ENCODE measurements at places on chromosomes 1 and 21.
A peak's percentile ranks its signal among the peaks of the same experiment; 100 is the strongest.

DNA sequence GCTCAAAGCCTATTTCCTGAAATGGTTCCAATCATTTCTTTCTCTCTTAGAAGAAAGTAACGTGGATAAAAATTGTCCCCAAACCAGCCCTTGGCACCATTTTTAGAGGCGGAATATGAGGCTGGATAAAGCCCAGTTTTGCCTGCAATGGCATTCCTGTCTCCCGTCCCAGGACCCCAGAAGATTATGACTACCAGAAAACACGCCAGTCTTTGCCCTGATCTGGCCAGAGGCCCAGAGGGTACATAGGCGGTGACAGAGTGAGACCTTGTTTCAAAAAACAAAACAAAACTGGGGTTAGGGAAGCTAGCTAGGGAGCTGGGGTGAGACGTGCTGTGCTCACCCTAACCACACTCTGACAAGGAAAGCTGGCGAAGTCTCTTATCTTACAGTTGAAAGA lies at the start of gene AADACL4:
Gene AADACL4 (plus strand): TSS at position 301 of the 400 bp plus-strand sequence. CDS start 462 bp downstream, outside the sequence.
- no peak for DNase-seq

GRCh38 chr21:18152371-18152770 lies 92.3 kb upstream of the CHODL start:
- DNase-seq, result no peak

GRCh38 chr1:37989361-37989930 lies 376 bp downstream of the SF3A3 start:
- DNase-seq, result no peak

- DNase-seq, result no peak
Measured at GRCh38 chr1:99681583-99681982, 35.7 kb downstream of the PALMD start.

DNA sequence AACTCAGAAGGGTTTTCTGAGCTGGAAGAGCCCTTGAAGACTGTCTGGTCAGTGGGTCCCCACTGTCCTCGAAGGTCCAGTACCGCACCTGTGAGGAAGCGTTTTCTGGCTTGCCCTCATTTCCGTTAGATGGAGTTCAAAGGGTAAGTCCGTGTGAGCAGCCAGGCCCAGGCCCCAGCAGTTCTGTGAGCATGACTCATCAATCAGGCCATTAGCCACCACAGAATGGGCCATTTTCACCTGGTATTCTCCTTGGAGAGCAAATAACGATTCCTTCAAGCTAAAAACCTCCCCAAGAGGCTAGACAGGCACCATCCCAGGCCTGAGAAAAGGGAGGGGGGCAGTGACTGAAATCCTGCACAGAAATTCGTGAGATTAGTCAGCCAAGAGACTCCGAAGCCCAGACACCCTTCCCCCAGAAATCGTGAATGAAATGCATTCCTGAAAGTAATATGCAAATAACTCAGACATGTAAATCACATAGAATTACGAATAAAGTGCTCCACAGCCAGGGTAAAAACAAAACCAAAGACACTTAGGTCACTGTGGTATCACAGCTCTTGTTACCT lies 66.0 kb downstream of the BCAR3 start:
- no peak for DNase-seq

DNA sequence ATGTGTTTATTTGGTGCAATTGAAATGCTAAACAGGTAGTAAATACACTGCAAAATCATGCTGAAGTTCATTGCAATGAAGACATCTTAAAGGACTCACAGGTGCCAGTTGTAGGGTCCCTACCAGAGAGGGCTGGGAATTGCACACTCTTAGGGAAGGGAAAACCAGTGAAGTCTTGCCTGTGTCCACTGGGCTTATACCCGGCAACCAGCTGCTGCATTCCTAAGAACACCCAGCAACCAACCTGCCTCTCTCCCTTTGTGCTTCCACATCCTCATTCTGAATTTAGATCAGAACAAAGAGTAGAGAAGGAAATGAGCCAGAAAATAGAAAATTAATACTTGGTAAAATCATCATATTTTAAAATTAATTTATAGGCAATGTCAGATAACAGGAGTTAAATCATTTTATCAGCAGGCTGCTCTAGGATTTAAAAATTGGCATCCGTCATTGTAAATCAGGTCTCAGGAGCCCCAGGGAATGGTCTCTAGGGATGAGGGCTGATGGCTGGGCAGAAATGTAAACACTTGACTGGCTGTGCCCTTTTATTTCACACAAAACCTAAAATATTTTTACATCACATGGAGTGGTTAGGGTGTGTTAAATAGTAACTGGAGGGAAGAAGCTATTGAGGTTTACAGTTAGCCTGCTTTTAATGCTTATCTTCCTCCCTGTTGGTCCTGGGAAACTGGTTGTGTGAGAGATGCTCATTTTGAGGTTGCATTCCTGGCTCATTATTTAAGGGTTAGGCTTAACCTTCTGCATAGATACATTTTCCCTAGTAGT lies 31.3 kb downstream of the PTGFRN start:
- no peak for DNase-seq

- peak; percentile 6 for DNase-seq
Measured at GRCh38 chr1:206952171-206952570, 5.9 kb upstream of the PIGR start.

GRCh38 chr1:201320168-201320788 lies 37.0 kb downstream of the PKP1 start:
- no peak for DNase-seq

GRCh38 chr1:161052899-161053298 lies 7.1 kb upstream of the USF1 start:
- DNase-seq, result no peak

DNA sequence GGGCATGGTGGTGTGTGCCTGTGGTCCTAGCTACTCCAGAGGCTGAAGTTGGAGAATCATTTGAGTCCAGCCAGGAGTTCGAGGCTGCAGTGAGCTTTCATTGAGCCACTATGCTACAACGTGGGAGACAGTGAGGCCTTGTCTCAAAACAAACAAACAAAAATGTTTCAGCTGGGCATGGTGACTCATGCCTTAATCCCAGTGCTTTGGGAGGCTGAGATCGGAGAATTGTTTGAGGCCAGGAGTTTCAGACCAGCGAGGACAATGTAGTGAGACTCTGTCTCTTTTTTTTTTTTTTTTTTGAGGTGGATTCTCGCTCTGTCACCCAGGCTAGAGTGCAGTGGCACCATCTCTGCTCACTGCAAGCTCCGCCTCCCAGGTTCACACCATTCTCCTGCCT lies 5.0 kb upstream of the RPL5 start:
- no peak for DNase-seq

DNA sequence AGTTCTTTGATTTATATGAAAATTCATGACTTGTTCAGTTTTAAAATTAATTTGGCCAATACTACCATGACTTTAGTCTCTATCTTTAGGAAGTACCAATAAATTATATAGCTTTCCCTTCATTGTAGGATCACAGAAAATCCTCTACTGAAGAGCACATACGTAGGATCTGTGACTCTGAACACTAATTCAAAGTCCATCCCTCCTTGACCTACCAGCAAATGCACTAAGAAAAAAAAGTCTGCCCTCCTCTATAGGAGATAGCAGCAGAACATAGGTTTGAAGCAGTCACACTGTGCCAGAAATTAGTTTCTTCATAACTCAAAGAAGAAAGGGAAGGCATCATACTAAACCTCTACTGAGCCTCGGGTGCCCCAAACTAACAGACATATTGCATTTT lies 16.5 kb downstream of the BRWD1 start:
- no peak for DNase-seq

DNA sequence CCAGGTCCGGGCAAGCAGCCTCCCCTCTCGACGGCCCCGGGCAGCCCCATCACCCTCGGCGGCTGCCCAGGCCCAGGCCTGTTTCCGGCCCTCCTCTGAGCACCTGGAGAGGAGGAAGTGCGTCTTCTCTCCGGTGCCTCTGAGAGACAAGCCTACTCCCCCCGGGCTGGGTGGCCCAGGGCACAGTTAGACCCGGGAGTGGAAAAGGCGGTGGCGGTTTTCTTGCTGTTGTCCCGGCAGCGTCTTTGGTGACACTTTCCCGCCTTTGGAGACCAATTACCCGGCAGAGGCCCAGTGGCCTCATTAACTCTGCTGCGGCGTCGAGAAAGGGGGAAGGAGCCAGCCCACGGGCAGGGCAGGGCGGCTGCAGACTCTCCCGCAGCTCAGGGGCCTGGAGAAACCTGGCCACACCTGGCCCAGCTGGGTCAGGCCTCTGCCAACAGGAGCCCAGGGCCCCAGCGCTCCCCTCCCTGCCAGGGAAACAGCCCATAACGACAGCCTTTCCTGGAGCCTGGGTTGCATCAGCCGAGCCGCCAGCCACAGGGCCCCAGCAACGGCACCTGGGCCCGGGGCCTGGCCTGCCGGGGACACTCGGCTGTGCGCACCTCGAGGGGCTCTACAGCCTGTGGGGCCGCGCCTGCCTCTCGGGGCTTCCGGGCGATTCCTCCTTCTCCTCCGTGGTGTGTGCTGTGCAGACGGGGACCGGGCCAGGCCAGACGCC lies 28.4 kb upstream of the C1orf159 start:
- DNase-seq, result no peak

DNA sequence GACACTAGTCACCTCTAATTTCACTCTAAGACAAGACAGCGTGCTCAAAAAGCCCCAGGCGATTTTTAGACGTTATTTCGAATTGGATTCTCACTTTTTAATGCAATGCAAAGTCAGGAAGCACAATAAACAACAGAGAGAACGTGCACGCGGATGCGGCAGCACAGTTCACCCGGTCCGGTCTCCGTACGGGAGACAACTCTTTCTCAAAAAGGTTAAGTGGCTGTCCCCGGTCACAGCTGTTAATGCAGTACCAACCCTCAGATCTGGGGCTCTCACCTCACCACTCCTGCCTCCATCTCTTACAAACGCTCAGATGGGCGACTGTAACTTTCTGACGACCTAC lies 1.2 kb downstream of the HP1BP3 start:
- DNase-seq, result no peak

GRCh38 chr21:44800103-44800502 lies 1.5 kb downstream of the UBE2G2 start:
- peak; percentile 23 for DNase-seq

GRCh38 chr1:43687301-43688108 lies 19.8 kb upstream of the ST3GAL3 start:
- DNase-seq, result no peak

DNA sequence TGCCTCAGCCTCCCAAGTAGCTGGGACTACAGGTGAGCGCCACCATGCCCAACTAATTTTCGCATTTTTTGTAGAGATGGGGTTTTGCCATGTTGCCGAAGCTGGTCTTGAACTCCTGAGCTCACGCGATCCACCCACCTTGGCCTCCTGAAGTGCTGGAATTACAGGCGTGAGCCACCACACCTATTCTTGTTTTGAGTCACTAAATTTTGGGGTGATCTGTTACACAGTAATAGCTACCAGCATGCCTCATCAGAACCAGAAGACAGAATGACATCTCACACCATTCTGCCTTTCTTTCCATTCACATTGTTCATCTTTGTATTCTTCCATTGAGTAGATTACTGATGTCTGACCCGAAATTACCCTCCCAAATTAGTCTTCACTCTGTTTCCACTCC lies 9.1 kb downstream of the RHBDL2 start:
- DNase-seq, result no peak

DNA sequence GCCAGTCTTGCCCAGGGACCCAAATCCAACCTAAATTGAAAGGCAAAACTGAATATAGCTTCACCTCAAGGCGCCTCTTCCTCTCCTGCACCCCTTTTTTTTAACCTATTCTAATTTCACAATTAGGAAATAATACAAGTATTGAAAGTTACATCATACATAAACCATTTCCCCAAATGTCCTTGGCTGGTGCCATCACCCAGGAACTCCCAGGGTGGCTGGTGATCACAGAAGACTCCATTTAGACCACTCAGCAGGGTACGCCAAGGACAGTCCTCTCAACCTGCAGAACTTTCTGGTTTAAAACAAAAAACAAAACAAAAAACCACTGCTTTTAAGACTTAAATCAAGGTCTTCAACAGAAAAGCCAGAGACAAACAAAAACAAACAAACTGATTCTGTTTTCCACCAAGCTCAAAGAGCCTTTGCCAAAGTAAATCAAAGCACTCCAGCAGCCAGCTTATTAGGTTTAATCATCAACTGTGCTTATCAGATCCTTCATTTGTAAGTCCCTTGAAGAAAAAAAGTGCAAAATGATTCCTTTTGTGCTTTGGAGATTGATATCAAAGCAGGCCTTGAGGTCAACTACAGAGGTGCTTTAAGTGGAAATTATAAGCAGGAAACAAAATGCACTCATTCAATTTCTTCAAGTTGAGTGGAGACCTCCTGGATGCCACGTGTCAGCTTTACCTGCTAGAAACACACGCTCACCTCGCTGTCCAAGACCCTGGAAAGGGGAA lies 113.0 kb downstream of the ETS2 start:
- DNase-seq, result no peak

GRCh38 chr1:94989911-94990473 lies 63.1 kb upstream of the CNN3 start:
- no peak for DNase-seq

GRCh38 chr1:232655746-232656085 lies 25.8 kb upstream of the SIPA1L2 start:
- DNase-seq, result no peak

- DNase-seq, result no peak
Measured at GRCh38 chr21:45258466-45258865, 29.2 kb downstream of the POFUT2 start.

- no peak for DNase-seq
Measured at GRCh38 chr21:46111193-46111571, 13.3 kb downstream of the COL6A2 start.

- no peak for DNase-seq
Measured at GRCh38 chr1:153799566-153800465, 24.6 kb downstream of the SLC27A3 start.

GRCh38 chr1:234473118-234473517 lies 5.9 kb downstream of the TARBP1 start:
- DNase-seq, result no peak

GRCh38 chr1:169138866-169139670 lies 32.6 kb downstream of the ATP1B1 start:
- DNase-seq, result no peak

DNA sequence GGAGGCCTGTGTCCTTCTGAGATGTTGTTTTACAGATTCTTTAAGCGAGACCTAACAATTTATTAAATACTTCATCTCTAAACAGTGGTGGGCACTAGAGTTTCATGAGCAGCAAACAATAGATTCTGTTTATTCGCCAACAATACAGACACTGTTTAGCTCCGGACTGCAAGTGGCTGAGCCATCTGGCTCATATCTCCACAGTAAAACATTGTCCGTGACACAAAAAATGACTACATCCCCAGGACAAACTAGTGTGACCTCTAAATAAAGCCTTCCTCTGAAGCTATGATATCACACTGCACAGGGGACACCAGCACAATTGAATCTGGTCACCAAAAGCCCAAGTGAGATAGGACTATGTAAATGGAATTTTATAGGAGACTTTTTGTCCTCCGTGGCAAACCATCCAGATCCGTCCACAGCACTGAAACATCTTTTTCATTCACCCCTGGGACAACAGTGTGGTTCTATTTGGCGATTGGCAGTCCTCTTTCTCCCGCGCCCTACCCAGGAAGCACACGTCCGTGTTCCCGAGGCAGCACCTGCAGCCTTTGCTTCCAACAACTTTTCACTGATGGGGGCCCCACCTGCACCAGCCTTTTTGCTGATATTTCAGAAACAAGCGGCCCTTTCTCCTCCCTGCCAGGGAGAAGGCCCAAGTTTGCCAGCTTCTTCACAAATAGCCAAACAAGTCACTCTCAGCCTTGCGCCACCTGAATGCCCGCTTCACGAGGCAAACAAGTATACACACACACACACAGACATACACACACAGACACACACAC lies 47.4 kb downstream of the OLIG1 start:
- no peak for DNase-seq

- no peak for DNase-seq
Measured at GRCh38 chr1:58580186-58580585, 3.1 kb upstream of the TACSTD2 start.
